ENCODE measurements at places on chromosomes 5 and 9.

DNA sequence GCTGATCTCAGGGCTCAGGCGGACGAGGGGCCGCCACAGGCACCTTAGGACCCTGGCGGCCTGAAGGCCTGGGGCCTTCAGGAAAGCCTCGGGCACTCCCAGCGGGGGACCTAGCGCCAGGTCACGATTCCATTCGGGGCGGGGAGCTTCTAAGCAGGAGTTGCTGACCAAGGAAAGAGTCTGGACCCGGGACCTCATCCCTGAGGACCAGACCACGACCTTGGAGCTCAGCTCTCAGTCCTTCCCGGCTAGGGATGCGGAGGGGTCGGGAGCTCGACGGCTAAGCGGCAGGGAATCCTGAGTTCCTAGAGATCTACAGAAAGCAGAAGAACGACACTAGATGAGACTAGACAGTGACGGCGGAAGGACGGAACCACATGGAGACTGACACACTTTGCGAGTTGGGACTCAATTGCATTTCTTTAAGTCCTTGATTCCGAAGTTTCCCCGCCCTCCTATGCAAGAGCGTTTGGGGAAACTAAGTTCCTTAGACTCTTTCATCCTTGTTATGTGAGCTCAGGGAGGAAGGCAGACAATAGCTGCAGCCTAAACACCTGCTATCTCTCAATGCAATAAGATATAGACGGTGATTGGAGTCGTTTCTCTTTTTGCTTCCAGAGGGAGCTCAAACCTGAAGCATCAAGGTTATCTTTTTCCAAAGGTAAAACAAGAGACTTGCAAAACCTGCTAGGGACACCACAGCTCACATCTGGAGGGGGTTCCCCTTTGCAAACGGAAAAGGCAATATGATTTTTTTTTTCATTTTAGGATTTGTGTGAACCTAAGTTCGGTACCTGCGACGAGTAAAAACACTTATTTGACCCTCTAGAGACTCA, 9.7 kb downstream of the NR2F1-AS1 start:
- no peak for DNase-seq

DNA sequence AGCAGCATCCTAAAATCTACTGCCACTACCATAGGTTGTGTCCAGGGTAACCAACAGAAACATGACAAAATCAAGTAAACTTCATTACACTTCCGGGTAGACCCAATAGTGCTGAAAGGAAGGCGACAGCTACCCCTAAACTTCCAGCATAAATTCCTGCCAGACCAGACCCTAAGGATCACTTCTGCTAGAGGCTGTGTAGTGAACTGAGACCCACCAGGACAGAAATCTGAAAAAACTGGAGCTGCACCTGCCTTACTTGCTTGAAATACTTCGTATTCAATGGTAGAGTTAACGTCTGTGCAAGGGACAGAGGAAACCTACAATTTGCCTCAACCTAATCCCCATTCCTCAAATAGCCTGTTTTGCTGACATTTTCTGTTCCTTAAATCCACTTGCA, 1.0 kb upstream of the SECISBP2 start:
- no peak for DNase-seq

- no peak for DNase-seq
Observed at GRCh38 chr9:99822806-99823591, 1.3 kb downstream of the NR4A3 start.

GRCh38 chr5:72692231-72692637, 124.2 kb upstream of the TNPO1 start:
- DNase-seq = no peak

DNA sequence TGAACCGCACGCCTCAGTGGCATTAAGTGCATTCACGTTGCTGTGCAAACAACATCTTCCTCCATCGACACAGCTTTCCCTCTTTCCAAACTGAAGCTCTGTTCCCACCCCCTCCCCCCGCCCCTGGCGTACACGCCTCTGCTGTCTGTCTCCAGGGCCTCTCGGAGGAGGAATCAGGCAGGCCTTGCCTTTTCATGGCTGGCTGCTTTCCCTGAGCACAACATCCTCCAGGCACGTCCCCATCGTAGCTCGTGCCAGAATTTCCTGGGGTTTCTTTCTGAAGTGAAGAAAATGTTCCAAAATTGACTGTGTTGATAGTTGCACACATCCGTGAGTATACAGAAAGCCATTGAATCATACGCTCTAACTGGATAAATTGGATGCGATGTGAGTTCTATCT, 22.3 kb upstream of the TMEM250 start:
- DNase-seq = no peak

DNA sequence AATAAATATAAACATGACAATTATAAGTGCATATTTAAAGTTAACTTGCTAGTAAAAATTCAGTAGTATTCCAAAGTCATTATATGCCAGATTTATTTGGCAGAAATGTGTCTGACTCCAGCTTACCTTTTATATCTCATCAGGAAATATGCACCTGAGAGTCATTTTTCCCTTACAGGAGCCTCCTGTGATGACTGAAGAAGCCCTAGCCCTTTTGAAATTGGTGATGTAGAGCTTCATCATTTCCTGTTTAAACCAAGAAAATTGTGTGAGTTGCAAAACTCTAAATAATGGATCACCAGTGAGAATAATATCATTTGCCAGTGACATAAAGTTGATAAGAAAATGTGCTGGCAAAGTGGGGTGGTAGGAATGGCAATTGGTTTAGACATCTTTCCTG, 42.1 kb upstream of the CTNND2 start:
- no peak for DNase-seq

- no peak for DNase-seq
Observed at GRCh38 chr9:107587191-107587963, 97.8 kb upstream of the KLF4 start.

GRCh38 chr9:93654351-93654961, 78.1 kb downstream of the PHF2 start:
- DNase-seq = no peak

DNA sequence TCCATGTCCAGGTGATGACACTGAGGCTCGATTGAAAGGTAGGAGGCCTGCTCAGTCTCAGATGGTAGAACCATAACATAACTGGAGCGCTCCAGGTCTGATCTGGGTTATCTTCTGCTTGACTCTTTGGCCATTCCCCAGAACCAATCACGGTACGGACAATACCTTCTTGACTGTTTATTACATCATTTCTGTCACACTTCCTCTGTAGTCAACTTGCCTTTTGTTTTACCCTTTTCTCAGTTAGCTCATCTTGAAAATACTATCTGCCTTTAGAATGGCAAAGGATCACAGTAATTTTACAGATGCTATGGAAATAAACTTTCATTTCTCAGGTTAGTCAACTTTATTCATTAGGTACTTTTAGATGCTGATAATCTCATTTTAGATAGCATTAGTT, 22.4 kb downstream of the GLRA1 start:
- no peak for DNase-seq

DNA sequence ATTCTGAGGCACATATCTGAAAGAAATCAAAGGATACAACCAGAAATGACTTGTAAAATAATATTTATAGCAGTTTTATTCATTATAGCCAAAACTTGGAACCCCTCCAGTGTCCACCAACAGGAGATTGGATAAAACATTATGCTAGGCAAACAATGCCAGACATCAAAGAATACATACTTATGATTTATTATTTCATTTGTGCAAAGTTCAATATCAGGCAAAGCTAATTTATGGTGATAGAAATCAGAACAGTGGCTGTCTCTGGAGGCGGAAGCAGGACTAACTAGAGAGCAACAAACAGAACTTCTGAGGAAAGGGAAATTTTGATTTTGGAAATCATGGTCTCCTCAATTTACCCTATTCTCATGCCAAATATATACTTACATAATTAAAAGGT, 193.1 kb downstream of the ICE1 start:
- no peak for DNase-seq

GRCh38 chr9:98971168-98971914, 27.6 kb downstream of the COL15A1 start:
- DNase-seq = no peak

GRCh38 chr5:41071975-41072374, 833 bp upstream of the MROH2B start:
- DNase-seq = no peak

- no peak for DNase-seq
Observed at GRCh38 chr9:115978659-115979096, 174.9 kb upstream of the PAPPA start.

DNA sequence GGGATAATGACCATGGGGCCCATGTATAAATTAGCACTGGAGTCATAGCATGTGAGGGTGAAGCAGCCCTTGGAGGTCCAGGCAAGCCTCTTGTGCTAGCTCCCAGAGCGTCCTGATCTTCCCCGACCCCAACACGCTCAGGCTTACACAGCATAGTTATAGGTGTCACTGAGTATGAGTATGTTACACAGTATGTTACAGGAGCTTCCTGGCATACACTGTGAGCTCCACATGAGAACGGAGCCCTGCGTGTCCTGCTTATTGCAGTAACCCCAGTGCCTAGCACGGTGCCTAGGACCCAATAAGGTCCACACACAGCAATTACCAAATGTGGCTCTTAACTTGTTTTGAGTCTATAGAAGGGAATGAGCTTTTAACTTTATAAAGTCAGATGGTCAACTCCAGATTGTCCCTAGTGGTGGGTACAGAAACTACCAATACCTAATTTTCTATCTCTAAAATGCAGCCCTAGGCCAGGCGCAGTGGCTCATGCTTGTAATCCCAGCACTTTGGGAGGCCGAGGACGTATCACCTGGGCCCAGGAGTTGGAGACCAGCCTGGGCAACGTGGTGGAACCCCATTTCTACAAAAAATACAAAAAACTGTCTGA, 64.1 kb downstream of the PLAC8L1 start:
- no peak for DNase-seq

DNA sequence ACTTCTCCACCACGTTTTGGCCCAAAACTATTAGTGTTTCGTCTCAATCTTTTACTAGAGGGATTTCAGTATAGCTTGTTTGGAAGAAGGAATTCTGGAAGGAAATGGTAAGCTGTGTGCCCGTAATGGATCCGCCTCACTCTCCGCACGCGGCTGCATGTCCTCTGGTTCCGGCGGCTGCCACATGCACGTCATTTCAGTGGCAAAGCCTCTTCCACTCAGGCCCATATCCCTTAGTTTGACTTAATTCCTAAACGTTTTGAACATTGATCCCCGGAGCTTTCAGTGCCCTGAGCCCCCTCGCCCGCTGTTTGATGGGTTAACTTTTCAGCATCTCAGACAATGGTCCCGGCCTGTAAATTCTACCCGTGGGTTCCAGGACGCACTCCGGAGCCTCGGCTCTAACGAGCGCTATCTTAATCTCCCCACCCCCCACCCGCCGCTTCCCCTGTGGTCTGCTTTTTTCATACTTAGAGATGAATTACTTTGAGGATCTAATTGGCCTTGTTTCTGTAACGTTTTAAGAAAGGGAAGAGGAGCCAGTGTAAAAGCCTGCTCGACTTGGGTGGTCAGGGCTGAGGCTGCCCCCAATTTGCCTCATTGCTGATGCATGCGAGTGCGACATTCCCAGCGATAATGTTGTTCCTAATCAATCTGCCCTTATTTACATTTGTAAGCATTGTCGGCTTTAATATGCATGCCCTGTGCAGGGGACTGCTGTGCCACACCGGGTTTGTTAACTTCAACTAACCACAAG, 4.6 kb downstream of the PTCH1 start:
- DNase-seq = no peak

DNA sequence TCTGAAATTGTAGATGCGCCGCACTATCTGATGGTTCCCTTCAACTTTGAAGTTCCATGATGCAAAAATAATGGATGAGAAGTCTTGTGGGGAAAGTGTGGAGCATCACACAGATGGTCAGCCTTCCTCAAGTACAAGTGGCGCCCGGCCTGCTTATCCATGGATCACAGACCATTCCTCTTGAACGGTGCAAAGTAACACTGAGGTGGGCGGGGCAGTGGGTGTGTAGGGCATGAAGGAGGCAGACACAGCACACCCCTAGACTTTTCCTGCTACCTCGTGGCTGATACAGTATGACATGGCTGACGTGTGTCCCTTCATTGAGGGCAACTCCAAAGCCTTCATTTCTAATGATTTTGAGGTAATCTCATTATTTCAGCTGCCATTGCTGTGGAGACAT, 2.5 kb upstream of the GNG10 start:
- DNase-seq = no peak

DNA sequence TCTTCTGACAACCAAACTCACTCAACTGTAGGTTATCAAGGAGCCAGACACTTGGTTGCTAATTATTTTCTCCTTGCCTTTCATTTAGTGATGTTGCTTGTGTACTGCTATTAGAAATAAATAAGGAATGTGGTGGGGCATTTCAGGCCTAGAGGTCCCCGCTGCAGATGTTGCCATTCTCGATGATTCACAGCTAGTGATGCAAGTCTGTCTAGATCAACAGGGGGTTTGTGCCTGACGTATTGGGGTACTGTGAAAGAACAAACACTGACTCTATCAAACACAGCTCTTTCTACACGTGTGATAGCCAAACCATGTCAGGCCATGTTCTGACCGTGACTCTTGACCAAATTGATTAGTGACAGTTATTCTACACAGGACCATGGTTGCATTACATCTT, 144.7 kb downstream of the OSTF1 start:
- no peak for DNase-seq

GRCh38 chr5:54517174-54517511, 416 bp upstream of the SNX18 start:
- DNase-seq = no peak

DNA sequence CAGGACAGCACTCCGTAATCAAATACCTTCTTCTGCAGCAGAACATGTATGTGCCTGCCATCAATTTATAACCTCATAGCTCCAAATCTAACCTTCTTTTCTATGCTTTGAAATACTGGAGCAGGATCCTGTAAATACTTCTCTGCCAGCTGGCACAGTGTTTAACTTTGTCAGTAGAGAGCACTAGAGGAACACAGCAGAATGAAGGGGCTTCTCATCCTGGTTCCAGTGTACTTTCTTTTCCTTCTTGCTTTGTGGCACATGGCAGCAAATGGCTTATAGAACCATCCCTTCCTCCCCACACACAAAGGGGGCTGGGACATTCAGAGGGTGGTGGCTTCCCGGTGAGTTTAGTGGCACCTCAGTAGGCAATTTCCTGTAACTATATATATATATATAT, 3.8 kb upstream of the FBXW11 start:
- no peak for DNase-seq

- no peak for DNase-seq
Observed at GRCh38 chr9:73073337-73074175, 78.1 kb upstream of the ANXA1 start.

DNA sequence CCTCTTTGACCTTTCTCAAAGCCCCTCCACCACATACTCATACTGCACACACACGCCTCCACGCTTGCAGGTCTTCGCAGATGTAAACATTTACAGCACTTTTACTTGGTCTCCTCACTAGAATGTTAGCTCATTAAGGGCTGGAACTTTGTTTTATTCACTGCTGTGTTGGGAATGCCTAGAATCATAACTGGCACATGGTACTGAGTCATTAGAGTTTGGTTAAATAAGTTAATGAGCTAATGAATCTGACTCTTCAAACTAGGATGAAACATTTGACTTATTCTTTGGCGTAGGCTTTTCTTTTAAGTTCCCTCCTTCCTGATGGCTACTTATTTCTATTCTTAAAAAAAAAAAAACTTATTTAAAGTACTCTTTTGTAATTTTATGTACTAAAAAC, 28.9 kb downstream of the MAN2A1 start:
- no peak for DNase-seq

- DNase-seq = no peak
Observed at GRCh38 chr5:150026682-150027172, 26.2 kb downstream of the HMGXB3 start.
